Epithelial cell of esophagus (primary cell): ENCODE measurements at places on chromosomes 12 and 14.

- DNase-seq, result no peak
These were observed 440.9 kb downstream of the LRFN5 start for GRCh38 chr14:42047421-42048055.

DNA sequence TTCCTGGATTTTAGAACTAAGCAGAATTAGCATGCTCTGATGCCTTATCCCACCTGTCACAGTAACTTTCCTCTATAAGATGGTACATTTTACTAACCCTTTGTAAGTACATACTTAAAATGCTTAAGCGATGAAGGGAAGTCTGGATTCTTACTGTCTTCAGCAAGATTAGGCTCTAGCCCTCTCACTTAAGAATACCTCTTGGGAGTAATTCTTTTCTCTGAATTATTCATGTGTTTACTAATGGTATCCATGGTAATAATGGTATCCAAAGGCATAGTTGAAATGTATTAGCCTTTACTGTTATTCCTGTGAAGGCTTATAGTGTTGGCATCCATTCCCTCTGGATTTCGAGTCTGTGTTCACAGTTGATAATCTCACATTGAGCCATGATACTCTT, 176.9 kb downstream of the MON2 start:
- no peak for DNase-seq

- DNase-seq, result no peak
These were observed 203 bp downstream of the NFATC4 start for GRCh38 chr14:24368212-24368561.

DNA sequence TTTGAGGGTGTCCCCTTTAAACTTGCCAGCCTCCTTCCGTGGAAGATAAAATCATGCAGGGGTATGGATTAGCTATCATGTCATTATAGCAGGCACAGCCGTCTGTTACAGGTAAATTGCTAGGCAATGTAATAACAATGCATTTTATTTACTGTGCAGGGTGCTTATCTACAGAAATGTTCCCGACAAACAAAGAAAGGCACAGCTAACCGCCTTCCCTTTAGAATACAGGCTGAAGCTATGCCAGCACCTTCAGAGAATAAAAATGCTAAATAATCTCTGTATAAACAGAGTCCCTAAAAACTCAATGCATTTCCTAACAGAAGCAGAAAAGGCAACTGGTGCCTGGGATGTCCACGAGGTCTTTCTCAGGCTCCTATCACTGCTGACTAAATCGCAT, 239.2 kb downstream of the SPTSSA start:
- DNase-seq, result no peak

DNA sequence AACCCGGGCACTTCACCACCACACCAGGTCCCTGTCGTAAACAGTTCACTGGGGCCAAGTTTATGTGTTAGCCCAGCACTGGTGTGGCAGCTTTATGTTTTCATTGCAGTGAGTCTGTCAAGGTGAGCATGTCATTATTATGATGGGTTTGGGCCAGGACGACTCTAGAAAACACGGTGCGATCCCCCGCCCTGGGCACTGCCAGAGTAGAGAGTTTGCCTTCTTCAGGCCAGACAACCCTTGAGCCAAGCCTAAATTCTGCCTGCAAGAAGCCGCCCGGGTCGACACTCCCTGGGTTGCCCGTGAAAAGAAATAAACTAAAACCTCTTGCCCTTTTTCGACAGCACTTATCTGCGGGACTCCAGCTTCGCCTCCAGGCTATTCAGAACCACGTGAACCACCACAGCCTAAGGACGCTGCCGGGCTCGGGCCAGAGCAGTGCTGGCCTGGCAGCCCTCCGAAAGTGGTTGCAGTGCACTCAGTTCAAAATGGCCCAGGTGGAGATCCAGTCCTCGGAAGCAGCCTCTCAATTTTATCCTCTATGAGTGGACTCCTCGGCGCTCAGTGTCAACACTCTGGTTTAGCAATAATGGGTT, 81.8 kb downstream of the PRIMA1 start:
- no peak for DNase-seq

GRCh38 chr14:61380984-61381383, 59.6 kb downstream of the PRKCH start:
- DNase-seq, result peak; percentile 35

- no peak for DNase-seq
These were observed 138.5 kb downstream of the NDUFA12 start for GRCh38 chr12:94864987-94865386.

DNA sequence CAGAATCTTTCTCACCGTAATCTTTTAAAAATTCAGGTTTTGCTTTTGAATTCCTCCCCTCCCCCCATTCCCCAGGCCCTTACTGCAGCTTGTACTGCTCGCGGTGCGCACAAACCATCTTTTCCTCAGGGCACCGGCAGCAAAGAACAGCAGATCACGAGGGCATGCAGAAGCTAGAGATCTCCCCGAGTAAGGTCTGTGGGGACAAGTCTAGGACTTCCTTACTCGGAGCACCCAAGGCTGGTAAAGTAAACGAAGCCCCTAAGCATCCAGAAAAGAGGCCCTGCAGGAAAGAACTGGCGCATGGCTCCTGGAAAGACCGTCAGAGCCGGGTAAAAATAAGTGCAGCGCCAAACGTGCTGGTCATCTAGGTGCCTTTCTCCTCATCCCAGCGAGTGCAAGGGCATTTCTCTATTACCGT, 727 bp downstream of the LDHB start:
- DNase-seq, result peak; percentile 41

- no peak for DNase-seq
These were observed 325.7 kb downstream of the CEP128 start for GRCh38 chr14:80615831-80616230.

GRCh38 chr12:90548595-90548994, 406.4 kb downstream of the CCER1 start:
- no peak for DNase-seq

DNA sequence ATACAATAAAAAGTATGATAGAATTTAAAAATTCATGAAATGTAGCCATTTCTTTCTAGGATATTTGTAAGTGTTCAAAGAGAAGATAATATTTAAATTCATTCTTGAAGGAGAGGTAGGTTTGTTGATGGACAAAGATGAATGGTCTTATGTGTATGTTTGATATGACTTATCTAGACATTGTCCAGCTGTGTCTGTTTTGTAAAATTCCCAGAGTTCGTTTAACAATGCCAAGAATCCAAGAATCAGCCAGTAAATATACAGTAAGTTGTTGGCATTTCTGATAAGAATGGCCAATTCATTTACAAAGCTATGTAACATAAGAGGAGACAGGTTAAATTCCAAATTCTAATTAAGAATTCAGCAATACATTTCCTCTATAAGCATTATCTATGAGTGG, 150.9 kb downstream of the ADAMTS20 start:
- DNase-seq, result no peak

- no peak for DNase-seq
These were observed at the start of gene KRT81 for GRCh38 chr12:52291267-52291935. TSS of gene KRT81 (minus strand) at chr12:52291534. CDS start at chr12:52291465, 69 bp downstream.

DNA sequence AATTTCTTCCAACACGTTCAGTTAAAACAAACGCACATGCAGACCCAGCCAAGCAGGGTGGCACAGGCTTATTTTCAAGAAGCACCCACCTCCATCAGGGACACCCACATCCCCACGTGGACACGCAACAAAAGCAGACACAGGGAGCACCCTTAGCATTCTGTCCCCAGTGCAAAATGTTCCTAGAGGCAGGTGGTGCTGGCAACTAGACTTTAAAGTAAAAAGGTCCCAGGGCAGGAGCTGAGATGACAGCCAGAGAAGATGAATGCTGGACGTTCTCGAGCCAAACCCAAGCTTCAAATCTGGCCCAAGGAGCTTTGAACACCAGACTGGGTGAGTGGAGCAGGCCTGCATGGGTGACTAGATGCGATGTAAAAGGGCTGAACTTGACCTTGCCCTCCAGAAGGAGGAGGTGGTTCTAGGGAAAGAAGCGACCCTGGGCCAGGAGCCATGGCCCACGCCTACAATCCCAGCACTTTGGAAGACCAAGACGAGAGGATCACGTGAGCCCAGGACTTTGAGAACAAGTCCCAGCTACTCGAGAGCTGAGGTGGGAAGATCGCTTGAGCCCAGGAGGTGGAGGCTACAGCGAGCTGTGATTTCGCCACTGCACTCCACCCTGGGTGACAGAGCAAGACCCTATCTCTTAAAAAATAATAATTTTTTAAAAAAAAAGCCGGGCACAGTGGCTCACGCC, 47.3 kb downstream of the KDM2B start:
- DNase-seq, result no peak

GRCh38 chr14:106037380-106037779, 511.0 kb downstream of the TMEM121 start:
- DNase-seq, result no peak

- DNase-seq, result no peak
These were observed 41.9 kb downstream of the CYP46A1 start for GRCh38 chr14:99725774-99726537.

DNA sequence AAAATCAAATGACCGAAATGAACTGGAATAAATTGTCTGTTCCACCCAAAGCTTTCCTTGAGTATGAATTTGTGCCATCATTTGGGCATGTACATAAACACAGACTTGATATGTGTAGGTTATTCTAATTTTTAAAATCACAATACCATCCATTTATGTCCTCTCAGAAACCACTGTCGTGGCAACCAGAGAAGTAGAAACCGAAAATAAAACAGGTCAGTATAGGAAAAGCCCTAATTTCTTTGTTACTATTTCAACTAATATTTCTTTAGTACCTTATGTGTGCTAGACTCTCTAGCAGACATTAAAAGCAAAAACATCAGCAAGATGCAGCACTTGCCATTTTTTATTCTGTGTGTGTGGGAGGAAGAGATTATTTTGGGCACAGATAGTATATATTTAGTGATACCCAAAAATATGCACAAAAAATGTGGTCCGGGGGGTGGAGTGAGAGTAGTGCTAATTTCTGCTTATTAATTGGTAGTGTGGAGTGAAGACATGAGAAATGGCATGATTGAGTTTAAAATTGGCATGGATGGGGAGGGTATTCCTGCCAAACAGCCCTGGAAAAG, 130.8 kb upstream of the CNTN1 start:
- no peak for DNase-seq

DNA sequence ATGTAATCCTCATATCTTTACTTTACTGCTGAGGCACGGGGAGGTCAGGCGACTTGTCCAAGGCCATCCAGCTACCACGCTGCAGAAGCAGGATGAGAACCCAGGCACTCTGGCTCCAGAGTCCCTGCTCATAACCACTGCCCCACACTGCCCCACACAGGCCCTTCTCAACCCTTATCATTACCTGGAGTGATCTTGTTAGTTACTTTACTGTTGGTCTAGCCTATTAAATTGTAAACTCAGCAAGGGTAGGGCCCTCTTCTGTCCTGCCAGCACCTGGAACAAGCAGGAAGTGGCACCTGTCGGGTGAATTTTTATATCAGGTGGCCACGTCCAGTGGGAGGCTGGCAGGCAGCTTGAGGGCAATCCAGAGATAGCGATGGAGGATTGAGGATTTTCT, 12.2 kb downstream of the FAIM2 start:
- no peak for DNase-seq
